ENCODE measurements at places on chromosomes 16 and 17.

GRCh38 chr16:25210758-25211157, 6.0 kb upstream of the AQP8 start:
- DNase-seq = no peak

- peak; percentile 51 for DNase-seq
Measured at GRCh38 chr17:81429821-81430551, 34.7 kb downstream of the BAHCC1 start.

GRCh38 chr17:43210576-43210975, 1.1 kb upstream of the TMEM106A start:
- no peak for DNase-seq

DNA sequence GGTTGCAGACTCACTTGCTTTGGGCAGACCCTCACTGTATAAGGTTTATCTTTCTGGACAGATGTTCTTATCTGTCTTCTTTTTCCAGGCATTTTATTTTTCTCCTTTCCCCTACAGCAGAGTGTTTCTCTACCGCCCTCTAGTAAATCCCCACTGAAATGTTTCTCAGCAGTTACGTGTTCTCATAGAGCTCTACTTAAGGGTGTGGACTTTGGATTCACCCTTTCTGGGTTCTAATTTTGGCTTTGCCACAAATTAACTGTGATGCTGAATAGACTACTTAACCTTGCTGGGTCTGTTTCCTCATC, 2.0 kb downstream of the ADAT1 start:
- DNase-seq = peak; percentile 12

- peak; percentile 98 for DNase-seq
Measured at GRCh38 chr17:64506201-64506575, at the start of gene DDX5. Gene DDX5, minus strand, starts transcription at chr17:64506289. Its CDS starts 170 bp downstream, at chr17:64506119.

- DNase-seq = peak; percentile 13
Measured at GRCh38 chr17:55346658-55347057, 75.0 kb downstream of the MMD start.

DNA sequence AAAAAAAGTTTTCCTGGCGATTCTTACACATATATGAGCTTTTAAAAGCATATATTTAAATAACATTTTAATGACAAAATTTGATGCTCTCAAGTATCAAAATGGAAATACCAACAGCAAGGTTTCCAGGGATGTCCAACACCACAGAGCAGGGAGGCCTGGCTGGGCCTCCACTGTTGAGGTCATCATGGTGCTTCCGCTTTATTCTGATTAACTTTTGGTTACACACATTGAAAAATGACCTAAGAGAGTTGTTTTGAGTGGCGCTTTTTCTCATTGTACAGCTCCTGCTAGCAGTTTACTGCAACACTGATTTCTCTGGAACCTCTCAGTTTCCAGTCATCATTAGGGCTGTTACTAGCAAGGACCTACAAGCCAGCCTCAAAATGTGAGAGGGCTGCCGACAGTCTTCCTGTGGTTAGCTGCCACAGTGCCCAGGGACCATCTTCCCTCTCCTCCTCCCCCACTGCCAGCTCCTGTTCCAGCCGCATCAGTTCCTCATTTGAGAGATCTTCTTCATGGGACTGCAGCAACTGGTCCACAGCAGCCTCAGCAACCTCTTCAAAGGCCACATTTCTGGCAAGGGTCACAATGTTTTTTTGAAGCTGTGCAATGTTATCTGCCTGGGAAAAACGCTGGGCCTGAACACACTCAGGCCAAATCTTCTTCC, 21.3 kb downstream of the DEF8 start:
- DNase-seq = no peak

DNA sequence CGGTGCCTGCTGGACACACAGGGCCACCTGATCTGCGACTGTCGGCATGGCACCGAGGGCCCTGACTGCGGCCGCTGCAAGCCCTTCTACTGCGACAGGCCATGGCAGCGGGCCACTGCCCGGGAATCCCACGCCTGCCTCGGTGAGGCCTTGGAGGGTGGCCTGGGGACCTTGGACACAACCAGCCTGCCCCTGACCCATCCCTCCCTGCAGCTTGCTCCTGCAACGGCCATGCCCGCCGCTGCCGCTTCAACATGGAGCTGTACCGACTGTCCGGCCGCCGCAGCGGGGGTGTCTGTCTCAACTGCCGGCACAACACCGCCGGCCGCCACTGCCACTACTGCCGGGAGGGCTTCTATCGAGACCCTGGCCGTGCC, 1.4 kb downstream of the NTN3 start:
- no peak for DNase-seq

DNA sequence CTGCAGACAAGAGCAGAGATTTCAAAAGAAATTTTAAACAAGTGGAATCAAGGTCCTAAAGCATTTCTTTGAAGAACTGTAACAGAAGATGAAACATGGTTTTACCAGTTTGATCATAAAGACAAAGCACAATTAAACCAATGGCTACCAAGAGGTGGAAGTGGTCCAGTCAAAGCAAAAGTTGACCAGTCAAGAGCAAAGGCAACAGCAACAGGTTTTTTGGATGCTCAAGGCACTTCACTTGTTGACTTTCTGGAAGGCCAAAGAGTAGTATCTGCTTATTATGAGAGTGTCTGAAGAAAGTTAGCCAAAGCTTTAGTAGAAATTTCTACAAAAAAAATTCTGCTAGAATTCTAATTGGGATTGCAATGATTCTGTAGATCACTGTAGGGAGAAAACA, 5.3 kb downstream of the DDX52 start:
- no peak for DNase-seq

GRCh38 chr17:41967921-41968578, 1.5 kb downstream of the CNP start:
- no peak for DNase-seq

DNA sequence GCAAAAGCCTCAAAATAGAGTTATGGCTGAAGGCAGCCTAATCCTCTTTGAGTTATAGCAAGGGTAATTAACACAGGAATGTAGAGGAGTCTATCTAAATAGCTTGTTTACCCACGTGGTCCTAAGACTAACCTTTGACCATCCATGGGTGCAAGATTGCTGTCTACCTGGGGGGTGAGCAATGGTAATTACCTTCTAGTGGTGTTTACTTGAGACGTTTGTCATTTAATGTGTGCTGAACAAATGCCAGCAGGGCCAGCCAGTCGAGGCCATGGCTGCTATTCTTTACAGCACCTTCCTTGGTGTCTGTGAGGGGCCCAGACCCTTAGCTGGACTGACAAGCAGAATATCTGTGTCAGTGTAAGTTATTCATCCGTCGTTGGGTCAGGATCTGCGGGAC, 13.9 kb upstream of the PRPSAP1 start:
- no peak for DNase-seq

GRCh38 chr17:41404024-41404671, 6.7 kb upstream of the KRT31 start:
- no peak for DNase-seq
